ENCODE measurements at places on chromosomes 5 and 9. TPM values are rescaled to one million over a fixed set of nuclear protein-coding genes. Genes with fewer than 3 reads are reported as not detected.
A peak's percentile ranks its signal among the peaks of the same experiment; 100 is the strongest.

GZMA gene
- not detected for total RNA-seq

NRARP gene
- 16.5 TPM for total RNA-seq

ANXA2R gene
- 0.63 TPM for total RNA-seq

INSYN2B gene
- total RNA-seq, result 3.9 TPM

BTF3 gene
- 407 TPM for total RNA-seq

EMB gene
- 3.8 TPM for total RNA-seq

FGF18 gene
- total RNA-seq, result 50.3 TPM

C9orf43 gene
- total RNA-seq, result 2.3 TPM

SGCD gene
- total RNA-seq, result 1.3 TPM

HBEGF gene
- total RNA-seq, result 4.9 TPM

DNA sequence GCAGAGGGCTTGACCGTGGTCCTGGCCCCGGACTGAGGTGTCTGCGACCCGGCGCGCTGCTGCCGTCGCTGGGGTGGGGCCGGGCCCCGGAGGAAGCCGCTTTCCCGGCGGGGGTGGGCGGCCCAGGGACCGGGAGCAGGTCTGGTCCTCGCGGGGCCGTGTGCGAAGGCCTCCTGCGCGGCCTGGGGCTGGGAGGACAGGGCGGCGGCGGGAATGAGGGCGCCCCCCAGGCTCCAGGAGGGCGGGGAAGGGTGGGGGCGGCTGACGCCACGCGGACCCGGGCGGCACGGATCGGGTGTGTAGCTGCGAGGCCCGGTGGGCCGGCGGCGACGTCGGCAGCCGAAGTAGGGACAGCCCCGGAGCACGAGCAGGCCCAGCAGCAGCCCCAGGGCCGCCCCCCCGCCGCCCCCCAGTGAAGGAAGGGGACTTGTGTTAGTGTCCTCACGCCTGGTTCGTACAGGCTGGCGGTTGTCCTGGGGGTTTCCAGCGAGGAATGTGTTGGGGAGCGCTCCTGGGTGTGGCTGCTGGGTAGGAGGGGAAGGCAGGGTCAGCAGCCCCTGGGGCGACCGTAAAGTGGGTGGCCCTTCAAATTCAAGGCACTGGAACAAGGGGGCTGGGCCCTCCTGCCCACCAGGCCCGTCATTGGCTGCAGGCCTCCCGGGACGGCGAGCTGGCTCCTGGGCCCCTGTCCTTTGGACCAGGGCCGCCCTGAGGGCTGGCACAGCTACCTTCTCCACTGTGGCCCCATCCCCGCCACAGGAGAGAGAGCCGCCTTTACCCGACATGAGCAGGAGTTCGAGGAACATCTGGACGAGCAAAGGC is 597 bp upstream of the TMEM250 start:
- DNase-seq, result peak; percentile 53

GRCh38 chr5:162256711-162257110 is 189.1 kb downstream of the GABRG2 start:
- DNase-seq, result no peak

DNA sequence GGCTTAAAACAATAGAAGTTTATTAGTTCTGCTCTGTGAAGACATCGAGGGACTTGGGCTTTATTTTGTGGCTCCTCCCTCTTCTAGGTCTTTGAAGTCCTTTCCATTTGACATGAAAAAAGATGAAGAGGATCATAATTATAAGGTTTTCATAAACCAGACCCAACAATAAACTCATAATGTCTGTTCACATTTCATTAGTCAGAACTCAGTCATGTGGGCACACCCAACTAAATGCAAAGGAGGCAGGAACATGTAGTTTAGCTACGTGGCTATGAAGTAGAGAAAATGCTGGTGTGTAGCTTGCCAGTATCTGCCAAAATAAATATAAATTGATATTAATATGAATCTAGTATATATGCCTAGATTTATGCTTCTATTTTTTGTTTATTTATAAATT is 393.9 kb upstream of the C9orf72 start:
- no peak for DNase-seq

GRCh38 chr5:172688349-172689217 is 47.5 kb downstream of the NEURL1B start:
- peak; percentile 55 for DNase-seq

GRCh38 chr9:135402739-135403695 is 76.6 kb upstream of the PPP1R26 start:
- DNase-seq, result peak; percentile 36

DNA sequence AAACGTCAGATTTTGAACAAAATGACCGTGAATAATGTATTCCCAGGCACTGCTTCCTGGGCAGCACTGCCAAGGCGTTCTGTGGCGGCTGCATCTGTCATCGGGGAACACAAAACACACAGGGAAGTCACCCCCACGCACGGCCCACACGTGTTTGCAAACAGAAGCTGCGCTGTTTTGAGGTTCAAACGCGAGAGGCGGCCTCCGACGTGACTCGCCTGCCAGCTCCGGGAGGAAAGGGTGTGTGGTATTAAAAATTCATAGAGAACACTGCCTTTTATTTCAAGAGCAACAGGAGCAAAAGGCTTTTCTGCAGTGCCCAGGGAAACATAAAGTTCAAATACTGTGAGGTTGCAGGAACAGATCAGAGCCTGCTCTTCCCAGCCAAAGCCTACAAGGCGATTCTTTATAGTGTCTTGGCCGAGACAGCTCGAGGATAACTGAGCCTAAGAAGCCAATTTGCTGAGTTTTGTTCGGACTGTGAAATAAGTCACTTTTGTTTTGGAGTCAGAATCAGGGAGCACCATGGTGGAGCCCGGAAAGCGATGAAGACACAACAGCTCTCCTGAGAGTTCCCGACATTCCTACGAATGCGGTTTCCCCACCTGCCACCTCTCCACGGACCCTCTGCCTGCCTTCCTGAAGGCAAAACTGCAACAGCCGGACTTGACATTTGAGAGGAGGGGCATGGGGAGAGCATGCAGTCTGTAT is 115.3 kb upstream of the IRX2 start:
- no peak for DNase-seq

DNA sequence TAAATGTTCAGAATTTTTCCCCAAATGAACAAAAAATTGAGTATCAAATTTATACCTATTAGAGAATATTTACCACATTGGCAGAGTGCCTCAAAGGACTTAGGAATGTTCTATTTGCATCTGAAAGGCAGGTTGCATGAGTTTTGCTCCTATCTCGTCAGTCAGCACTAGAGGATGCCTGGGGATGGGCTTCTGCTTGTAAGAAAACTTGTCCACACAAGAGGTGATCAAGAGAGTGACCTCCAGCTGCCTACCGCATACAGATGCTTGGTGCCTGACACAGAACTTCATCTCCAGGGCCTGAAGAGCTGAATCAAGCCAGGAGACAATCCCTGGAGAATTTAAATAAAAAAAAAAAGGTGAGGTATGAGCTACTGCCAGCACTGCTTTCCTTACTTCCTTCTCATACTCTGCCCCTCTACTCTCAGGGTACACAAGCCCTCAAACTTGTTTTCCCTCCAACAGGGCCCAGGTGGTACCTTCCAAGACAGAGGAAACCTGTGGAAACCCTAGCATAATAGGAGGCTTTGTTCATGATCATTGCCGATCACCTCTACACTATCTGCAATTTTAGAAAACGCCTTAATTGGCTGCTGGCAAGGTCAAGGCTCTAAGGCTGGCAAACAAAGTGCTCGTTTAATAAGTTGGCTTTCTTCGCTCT is 166.6 kb downstream of the ELAVL2 start:
- peak; percentile 51 for DNase-seq

- DNase-seq, result no peak
These were observed 6.1 kb upstream of the FOXB2 start for GRCh38 chr9:77013206-77013931.

DNA sequence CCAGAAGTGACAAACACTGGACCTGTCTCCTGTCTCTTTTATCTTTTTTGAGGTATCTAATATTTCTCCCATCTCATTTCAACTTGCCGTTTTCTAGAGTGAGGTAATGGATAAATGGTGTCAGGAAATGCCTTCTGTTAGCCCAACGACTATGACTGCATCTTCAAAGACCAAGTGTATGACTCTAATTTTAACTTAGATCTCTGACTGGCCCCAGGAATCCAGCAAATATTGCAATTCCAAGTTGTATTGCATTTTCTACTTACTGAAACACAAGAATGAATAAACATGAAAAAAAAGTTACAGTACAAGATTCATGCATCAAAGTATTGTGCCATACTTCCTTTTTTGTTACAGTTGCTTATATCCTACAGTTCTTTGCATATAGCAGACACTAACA is 26.3 kb downstream of the SLC28A3 start:
- no peak for DNase-seq

DNA sequence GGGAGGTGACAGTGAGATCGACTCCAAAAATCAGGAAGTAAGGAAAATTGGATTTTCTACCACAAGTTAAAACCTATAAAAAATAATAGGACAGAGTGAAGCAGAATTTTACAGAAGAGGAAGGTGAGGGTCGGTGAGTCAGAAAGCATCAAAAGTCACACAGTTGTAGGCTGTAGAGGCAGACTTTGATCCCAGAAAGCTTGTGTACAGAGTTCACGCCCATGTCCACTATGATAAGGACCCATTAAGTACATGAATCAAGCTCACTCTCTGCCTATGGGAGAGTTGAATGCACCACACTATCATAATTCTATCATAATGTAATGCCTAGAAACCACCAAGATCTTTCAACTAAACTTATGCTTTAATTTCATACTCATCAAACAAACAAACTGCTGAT is 291.2 kb downstream of the PRELID2 start:
- DNase-seq, result no peak

DNA sequence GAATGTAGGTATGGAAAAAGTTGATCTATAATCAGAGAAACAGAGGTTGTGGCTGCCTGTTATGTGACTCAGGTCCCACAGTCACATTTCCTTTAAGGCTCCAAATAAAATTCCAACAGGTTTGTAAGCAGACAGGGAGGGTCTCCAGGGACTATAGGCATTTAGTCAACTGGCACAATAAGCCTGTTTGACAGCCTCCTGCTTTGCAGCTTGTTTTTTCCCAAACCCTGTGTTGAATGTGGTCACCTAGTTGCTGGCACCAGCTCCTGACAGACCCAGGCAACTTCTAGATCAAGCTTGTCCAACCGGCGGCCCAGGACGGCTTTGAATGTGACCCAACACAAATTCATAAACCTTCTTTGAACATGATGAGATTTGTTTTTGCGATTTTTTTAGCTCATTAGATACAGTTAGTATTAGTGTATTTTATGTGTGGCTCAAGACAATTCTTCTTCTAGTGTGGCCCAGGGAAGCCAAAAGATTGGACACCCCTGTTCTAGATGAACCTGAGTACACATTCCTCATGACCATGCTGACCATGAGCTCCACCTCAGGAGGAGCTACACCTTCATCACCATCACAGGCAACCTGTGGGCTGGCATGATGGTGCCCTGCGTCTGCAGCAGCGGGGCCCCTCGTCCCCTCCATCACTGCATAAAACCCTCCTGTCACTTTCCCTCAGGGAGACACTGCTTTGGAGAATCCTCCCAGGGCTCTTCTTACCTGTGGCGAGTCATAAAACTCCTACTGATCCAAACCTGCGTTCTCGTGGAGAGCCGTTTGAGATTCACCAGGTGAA is 15.7 kb upstream of the GRHPR start:
- no peak for DNase-seq

- peak; percentile 66 for DNase-seq
These were observed 36.1 kb downstream of the CAAP1 start for GRCh38 chr9:26856413-26857032.

DNA sequence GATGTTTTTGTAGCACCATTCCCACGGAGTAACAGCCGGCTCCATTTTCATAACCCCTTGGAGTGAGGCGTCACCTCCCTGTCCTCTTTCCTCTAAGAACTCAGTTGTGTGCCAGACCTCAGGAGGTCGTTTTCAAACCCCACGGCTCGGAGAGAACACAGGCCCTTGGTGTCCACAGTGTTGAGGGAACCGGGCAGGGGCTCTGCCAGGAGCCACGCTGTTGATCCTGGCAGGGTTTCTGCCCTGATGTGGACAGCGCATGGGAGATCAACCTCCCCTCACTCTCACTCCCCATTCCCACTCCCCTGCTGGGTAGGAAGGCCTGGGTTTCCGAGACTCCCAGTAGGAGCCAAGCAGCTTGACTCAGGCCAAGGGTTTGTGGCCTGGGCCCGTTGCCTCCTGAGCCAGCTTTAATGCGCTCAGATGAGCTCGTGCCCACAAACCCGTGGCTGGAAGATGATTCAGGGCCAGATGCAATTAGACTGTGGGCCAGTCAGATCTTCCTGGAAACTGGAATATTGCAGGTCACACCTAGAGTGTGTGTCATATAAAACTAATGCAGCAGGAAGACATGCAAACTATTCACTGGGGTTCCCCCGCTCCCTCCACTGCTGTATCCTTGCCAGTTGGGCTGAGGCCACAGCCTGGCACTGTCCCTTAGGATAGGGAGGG is 133.4 kb downstream of the SLC12A2 start:
- DNase-seq, result peak; percentile 62

DNA sequence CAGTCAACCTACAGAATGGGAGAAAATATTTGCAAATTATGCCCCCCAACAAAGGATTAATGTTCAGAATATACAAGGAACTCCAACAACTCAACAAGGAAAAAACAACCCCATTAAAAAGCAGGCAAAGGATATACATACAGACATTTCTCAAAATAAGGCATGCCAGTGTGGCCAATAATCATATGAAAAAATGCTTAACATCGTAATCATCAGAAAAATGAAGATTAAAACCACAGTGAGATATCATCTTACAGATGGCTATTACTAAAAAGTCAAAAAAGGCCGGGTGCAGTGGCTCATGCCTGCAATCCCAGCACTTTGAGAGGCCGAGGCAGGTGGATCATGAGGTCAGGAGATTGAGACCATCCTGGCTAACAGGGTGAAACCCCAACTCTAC is 103.2 kb downstream of the KLHL3 start:
- DNase-seq, result no peak

GRCh38 chr9:128001779-128002298 is 21.1 kb upstream of the EEIG1 start:
- DNase-seq, result peak; percentile 21

DNA sequence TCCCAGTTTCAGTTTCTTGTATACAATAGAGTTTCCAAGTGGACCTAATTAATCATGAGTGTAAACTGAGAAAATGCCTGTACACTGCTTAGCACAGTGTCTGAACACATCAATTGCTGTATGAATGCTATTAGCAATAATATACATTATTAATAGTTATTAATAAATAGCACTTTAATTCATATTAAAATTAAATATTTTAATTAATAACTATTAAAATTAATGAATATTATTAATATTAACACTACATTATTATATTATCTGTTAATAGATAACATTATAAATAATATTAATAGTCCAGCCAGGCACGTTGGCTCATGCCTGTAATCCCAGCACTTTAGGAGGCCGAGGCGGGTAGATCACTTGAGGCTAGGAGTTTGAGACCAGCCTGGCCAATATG is 244.9 kb upstream of the ANKRD55 start:
- DNase-seq, result no peak

- DNase-seq, result no peak
These were observed 75.6 kb downstream of the USP20 start for GRCh38 chr9:129910628-129911567.

DNA sequence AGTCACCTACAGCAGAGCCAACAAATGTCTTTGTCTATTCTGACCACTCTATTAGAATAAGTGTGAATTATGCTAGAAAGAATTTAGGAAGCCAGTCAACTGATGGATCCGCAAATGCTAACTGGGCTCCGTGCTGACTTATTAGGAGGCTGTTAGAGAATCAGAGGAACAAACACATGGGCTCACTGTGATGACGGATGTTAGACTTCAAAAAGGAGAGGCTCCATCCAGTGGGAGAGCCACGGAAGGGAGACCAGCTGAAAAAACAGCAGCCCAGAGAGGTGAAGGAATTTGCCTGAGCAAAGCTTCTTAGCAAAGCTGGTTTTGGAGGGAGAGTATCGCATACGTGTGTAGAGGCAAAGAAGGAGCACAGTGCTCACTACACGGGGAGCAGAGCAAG is 5.8 kb upstream of the TGFBI start:
- no peak for DNase-seq

Measured in cardiac muscle cell (in vitro differentiated cells and primary cell).